ENCODE measurements at places on chromosomes 12 and 14.

DNA sequence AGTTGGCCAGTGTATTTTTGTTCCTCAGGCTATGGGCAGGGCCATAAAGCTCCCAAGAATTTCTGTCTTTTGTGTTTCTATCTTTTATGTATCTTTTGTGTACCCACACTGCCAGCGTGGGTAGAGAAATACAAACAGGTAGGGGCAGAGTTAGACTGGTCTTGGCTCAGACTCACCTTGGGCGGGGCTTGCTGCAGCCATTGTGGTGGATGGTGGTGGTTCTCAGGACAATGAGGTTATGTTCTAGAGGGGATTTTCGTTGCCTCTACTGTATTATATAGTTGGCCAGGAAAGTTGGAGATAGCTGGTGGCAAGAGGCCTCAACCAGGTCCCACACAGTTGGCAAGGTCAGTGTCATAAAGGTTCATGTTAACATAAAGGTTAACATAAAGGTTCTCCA lies 977.5 kb upstream of the LRFN5 start:
- no peak for DNase-seq

DNA sequence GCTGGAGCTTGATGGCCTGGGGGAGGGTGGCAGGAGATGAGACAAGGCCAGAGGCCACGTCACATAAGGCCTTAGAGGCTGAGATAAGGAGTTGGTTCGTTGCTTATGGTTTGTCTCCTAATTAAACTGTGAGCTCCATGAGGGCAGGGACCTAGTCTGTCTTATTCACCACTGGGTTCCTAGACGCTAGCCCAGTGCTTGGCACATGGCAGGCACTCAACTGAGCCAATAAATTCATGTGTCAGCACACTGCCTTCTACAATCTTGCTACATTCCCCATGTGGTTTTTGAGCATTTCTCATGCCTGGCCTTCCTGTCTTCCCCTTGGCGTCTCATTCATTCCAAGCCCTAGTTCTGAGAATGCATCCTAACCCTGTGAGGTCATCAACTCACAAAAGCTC lies 92.5 kb upstream of the MED13L start:
- DNase-seq = peak; percentile 43

DNA sequence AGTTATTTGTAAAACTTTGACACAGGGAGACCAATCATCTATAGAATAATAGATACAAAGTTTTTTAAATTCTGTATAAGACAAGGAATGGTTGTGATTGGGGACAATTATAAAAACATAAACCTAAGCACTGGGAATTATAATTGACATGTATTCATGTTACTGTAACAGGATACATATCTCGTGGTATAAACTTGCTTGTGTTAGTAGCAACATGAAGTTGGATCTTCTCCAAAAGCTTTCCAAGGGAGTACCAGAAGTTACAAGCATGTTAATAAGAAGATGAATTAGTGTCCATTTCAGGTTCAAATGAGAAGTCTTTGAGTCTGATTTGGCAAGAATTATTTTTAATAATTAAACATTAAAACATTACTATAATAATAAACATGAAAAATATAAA lies 42.2 kb downstream of the CDKL1 start:
- DNase-seq = no peak

DNA sequence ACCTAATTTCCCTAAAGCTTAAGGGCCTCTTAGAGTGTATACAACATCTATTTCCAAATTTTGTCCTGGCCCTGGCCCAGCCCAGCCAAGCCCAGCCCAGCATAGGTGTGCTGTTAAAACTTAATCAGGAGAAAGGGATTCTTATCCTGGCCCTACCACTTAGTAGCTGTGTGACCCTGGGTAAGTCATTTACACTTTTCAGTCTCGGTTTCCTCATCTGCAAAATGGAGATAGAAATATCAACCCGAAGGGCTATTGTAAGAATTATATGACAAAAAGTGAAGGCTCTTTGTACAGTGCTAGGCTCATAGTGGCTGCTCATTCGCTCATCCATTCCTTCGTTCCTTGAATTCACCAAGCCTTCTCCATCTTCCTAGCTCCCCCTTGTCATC lies 442 bp downstream of the ERG28 start:
- DNase-seq = no peak

- no peak for DNase-seq
Observed at GRCh38 chr12:130689408-130690405, 26.4 kb downstream of the RIMBP2 start.

DNA sequence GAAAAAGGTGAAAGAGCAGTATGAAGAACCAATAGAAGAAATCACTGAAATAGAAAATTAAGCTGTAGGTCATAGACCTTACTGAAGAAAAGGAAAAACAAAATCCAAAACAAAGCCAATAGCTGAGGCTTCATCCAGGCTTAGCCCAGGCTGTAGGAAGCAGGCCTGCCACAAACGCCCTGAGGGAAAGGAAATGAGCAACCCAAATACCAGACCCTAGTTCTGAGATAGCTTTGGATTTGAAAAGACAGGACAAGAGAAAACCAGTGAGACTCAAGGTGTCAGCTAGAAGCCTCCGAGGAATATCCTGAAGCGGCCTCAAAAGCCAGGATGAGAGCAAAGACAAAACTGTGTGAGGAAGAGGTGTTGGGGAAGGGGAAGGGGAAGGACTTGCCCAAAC lies 79.2 kb downstream of the FERMT2 start:
- DNase-seq = no peak

- DNase-seq = no peak
Observed at GRCh38 chr14:59148334-59148900, 40.0 kb upstream of the DAAM1 start.

GRCh38 chr14:61749867-61750266 lies 12.4 kb upstream of the SNAPC1 start:
- DNase-seq = no peak

- DNase-seq = no peak
Observed at GRCh38 chr12:84875241-84875640, 37.4 kb downstream of the SLC6A15 start.

GRCh38 chr14:99508896-99509629 lies 27.9 kb downstream of the CCNK start:
- no peak for DNase-seq
